Mucosa of descending colon (tissue), 3 donors: ENCODE measurements at places on chromosomes 5 and 9.

- DNase-seq, result no peak
These were observed 97.1 kb downstream of the GOLPH3 start for GRCh38 chr5:32076699-32077695.

DNA sequence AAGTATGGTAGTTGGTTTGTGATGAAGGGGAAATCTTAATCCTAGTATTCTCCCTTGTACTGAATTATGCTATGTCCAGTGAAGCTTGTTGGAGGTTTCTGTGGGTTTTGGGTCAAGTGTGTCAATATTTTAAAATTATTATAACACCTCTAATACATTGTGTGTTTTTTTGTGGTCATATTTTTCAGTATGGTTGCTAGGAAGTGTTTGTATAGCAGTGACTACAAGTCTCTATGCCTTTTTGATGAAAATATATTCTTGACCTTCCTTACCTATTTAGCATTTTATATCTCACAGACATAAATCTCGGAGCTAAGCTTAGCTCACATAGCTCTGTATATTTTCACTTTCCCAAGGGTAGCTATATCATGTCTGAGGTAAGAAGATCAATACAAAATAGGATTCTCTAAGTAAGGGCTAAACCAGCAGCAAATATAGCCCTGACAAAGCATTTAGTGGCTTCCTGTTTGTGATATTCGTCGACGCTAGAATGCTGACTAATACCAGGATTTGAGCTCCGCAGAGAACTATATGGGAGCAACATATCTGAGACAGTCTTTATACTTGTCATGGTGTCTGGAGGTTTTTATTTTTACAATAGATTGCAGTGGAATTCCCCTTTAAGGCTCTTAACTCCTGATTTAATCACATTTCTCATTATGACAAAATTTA, 82.3 kb downstream of the MACIR start:
- no peak for DNase-seq

GRCh38 chr5:94508461-94509148, 109.8 kb downstream of the KIAA0825 start:
- DNase-seq, result no peak

GRCh38 chr5:8615142-8615858, 746.4 kb downstream of the MTRR start:
- DNase-seq, result no peak

- DNase-seq, result no peak
These were observed 78.0 kb downstream of the CACNA1B start for GRCh38 chr9:137955586-137955985.

DNA sequence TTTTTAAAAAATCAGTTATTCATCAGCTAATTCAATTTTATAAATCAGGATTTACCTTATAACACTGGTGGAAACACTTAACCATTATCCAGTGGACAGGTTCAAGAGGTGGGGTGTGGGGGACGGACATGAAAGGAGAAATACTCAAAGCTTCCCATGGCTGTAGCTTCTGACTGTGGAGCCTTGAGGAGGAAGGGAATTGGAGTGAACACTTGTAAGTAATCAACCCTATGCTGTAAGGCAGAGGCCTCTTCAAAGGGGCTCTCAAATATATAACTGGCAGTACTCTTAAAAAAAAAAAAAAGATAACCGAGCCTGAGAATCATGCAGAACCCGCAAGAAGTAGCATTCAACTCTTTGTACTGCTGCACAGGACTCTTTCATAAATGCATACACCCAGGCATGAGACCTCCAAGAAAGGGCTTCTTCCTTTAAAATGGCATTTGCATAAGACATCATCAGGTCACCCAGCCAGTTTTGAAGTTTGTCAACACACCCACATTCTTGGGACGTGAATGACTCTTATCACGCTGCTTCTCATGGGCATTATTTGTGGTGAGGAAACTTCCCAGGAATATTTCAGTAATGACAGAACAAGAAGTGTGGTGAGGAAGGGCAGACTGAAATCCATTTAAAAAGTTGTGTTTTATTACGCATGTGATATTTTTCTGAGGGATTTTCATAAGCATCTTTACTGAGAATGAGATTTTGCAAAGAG, 8.1 kb downstream of the OSMR start:
- no peak for DNase-seq

GRCh38 chr5:59051951-59052350, 469.1 kb downstream of the RAB3C start:
- DNase-seq, result no peak

DNA sequence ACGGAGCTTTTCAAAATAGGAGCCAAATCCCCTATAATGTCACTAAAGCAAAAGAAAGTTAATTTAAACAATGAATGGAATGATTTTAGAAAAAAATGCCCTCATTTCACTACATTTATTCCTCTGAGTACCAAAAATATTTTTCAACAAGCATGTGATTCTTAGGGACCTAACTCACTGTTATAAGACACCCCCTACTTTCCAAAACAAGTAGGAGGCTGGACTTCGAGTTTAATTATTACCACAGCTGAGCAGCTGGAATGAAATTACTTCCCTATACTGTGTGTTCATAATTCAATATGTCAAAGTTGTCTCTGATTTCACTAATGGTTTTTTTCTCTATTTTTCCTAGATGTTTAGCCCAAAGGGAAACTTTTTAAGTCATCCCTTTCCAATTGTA, 61.6 kb downstream of the SAXO1 start:
- no peak for DNase-seq

- DNase-seq, result no peak
These were observed 32.7 kb downstream of the TMEFF1 start for GRCh38 chr9:100505564-100506159.

DNA sequence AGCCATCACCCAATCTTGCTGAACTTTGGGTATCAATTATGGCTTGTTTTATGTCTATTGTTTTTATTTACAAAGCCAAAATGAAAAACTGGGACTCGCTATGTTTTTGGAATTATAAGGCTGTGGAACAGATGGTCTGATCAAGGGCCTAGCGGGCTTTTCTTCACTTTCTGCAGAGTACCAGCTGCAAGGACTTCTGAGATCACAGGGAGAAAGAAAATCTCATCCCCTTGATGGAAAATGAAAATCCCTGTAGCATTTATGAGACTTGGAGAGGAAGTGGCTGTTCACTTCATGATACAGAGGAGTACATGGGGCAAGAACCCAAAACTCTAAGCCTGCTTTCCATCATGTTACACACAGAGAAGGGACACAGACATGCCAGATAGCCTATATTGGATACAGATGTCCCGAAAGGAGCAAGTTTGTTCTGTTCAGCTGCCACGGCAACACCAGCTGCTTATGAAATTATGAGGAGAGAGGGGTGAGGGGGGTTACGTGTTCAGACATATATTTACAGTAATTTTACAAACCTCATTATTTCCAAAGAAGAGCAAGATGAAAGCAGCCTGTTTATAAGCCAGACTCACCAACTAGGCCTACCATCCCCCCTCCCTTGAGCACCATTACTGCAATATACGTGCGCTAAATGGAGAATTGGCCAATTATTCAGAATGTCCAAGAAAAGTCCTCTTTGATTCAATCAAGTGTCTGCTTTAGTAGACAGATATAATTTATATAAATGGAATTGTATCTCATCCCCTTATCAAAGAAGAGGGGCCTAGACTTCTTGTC, 220.0 kb downstream of the MARCHF11 start:
- no peak for DNase-seq

DNA sequence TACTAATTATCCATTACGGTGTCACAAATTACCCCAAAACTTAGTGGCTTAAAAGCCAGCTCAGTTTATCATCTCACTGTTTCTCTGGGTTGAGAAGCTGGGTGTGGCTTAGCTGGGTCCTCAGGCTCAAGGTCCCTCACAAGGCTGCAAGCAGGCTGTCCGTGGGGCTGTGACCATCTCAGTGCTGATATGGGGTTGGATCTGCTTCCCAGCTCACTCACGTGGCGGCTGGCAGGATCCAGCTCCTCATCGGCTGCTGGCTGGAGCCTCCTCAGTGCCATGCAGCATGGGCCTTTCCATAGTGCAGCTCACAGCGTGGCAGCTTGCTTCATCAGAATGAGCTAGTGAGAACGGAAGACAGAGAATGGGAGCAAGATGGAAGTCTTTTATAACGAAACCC, 128.5 kb upstream of the CPEB4 start:
- DNase-seq, result no peak
